ENCODE measurements at places on chromosomes 1 and 21.

DNA sequence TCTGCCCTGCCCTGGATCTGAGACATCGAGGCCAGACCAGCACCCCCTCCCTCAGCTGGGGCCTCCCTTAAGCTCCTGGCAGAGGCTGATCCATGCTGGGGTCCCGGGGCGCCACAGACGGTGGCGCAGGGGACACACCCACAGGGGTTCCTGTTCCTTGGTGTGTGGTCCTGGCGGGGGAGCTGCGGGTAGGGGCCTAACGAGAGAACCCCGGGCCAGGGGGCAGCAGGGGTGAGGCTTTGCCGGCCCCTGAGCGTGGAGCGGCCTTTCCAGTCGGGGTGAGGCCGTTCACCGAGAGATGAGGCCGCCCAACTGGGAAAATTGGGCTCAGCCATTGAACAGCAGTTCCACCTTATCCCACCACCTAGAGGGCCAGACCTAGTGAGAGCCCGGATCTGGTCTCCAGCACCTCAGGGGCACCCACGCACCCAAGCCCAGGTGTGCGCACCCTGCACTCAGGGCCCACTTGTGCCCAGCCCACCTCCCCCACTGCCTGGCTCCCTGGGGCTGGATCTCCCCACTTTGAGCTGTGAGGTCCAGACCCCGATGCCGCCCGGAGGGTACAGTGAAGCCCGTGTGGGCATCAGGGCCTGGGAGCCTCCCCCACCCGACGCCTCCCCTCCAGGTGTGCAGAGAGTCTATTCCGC is 45.5 kb upstream of the CCDC27 start:
- DNase-seq = no peak

DNA sequence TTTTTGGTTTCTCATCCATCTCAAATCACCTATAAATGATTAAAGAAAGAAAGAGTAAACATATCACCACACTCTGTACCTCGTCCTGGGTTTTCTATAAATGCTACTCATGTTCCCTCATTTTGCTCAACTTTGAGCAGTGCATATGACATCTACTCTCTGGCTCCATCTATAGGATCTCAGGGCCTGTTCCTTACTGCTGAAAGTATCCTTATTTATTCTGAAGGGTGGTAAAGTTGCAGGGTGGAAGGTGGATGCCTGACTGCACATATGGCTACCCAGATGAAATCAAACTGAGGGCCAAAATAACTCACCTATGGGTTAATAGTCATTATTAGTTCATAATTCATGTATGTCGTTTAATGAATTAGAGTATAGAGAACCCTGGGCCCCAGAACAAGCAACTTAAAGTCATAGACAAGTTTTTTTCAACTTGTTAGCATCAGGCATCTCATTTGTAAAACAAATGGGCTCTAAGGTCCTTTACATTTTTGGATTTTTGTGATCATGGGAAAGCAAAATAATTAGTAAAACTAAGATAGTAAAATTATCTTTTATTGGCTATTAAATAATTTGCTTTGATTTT is 46.5 kb downstream of the NCF2 start:
- no peak for DNase-seq

DNA sequence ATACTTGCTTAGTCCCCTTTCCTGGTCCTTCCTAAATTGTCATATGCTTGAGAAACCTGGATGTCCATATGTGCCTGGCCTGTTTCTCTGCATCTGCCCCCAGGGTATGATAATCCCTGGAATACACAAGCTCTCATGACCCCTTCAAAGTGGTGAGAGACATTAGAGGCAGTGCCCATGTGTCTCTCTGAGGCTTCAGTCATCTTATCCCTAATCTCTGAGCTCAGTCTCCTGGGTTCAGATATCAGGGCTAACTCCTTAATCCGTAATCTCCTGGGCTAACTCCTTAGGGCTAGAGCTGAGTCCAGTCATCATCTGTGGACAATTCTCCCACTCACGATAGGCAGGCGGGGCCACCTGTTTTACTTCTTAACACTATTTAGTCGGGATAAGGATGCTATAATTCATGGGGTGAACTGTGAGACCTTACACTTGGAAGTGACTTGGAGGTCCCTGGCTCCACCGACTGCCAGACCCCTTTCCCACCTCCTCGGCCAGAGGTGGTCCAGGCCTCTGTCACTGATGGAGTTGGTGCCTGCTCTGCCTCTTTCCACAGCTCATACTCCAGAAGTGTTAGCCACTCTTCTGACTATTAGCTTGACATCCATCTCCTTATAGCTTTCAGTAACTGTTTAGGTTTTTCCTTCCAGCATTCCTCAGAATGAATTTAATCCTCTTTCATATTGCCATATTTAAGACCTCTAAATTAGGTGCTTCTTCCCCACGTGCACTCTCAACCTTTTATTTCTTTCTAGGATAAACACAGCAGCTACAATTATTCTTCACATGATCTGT is 22.7 kb downstream of the CCN1 start:
- DNase-seq = no peak

DNA sequence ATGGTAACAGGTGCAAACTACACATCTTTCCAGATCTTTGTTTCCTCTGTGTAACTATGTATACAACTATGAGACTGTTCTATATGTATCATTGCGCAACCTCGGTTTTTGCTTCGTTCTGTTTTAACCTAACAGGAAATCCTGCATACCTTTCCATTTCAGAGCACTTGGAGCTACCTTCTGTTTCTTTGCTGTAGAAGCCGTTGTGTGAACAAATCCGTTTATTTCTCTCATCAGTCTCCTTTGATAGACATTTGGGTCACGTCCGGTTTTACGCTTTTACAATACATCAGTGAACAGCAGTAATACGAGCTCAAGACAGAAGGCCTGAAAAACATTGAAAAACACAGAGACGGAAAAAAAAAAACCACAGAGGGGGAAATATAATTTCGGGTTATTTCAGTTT is 10.5 kb downstream of the ATP5IF1 start:
- no peak for DNase-seq

- DNase-seq = no peak
These were observed 378.5 kb downstream of the PLPP3 start for GRCh38 chr1:56200896-56201295.

GRCh38 chr1:10635085-10635896 is 160.5 kb downstream of the PEX14 start:
- no peak for DNase-seq

GRCh38 chr1:75394386-75395139 is 216.4 kb downstream of the SLC44A5 start:
- DNase-seq = no peak

DNA sequence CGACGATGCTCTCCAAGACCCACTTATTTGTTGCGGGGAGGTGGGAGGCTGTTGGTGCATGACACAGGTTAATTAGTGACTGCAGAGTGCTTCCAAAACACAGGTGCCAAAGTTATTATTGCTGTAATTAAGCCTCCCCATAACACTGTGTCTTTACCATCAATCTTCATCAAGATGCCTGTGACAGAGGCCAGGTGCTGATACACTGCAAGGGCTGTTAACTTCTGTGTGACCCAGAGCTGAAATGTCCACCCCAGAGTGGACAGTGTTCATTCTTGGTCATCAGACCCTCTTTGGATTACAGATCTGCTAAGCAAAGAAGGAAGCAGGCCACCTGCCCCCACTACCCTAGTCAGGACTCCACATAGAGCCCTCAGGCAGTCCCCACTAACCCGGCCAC is 55.5 kb downstream of the CAPN8 start:
- no peak for DNase-seq

DNA sequence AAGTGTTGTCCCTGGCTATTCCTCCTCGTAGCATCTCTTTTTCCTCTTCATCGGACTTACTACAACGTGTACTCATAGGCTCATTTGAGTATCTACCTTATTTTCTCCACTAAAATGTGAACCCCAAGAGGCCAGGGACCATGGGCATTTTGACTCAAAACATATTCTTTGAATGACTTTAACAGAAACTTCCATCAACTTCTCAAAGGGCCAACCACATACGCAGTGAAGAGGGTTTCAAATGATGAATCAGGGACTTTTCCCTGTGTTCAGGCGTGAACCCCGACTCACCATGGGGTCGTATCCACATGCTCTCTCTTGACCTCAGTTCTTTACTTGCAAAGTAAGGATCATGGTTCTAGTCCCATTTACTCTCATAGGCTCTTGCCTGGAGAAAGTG is 20.2 kb upstream of the GPR137B start:
- DNase-seq = no peak

GRCh38 chr1:20896826-20897225 is 109.7 kb upstream of the HP1BP3 start:
- DNase-seq = no peak

GRCh38 chr1:67635055-67635809 is 49.8 kb upstream of the GADD45A start:
- DNase-seq = no peak

GRCh38 chr1:34412598-34413370 is 236.1 kb downstream of the C1orf94 start:
- no peak for DNase-seq

DNA sequence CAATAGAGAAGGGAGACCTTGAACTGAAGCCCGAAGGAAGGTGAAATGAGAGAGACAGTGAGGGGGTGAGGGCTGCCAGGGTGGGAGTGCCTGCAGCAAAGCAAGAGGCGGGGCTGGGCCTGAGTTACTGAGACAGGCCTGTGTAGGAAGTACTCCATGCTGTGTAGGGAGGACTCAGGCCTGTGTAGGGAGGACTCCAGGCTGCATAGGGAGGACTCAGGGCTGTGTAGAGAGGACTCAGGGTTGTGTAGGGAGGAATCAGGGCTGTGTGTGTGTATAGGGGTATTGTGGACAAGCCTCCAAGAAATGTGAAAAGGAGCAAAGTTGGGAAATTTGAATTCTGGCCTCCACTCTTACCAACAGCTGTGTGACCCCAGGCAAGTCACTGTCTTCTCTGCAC is 133.8 kb upstream of the CACNA1E start:
- DNase-seq = no peak

- DNase-seq = no peak
These were observed at the start of gene SELP for GRCh38 chr1:169630006-169630405. TSS of gene SELP (minus strand) at chr1:169630124. CDS start at chr1:169630074, 50 bp downstream.

DNA sequence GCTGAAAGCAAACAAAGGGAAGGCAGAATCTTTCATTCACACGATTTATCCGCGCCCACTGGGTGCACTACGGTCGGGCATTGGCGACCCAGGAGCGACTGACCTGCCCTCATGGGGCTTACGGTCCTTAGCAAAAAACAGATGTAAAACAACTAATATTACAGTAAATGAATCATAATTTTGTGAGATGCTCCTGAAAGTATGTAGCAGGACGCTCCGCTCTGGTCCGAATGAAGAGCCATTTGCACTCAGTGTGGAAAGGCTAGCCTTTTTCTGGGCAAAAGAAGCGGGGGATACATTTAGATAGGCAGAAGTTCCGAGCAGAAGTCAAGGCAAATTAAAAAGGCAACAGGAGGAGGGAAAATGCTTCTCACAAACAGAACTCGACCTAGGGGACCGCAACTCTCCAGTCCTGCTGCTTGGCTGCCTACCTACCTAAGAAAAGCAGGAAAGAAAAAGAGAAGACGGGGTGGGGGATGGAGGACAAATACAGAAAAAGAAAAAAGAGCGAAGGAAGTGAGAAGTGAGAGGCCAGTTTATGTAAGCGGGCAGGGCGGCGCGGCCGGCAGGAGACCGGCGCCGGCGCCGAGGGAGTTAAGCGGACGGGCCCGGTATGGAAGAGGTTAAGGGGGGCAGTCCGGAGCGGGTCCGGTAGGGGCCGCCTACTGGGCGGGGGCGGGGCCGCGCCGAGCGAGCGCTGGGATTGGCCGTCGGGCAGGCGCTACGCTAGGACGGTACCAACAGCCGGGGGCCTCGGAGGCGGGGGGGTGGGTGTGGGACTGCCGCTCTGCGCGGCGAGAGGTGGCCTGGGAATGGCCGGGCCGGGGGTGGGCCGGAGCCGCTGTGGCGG is at the start of gene FAM20B:
Gene FAM20B, plus strand, starts transcription at position 770 of the 850 bp plus-strand sequence. CDS start 17,954 bp downstream, outside the sequence.
- peak; percentile 85 for DNase-seq

- no peak for DNase-seq
These were observed 610.1 kb upstream of the NEGR1 start for GRCh38 chr1:72892461-72892860.

DNA sequence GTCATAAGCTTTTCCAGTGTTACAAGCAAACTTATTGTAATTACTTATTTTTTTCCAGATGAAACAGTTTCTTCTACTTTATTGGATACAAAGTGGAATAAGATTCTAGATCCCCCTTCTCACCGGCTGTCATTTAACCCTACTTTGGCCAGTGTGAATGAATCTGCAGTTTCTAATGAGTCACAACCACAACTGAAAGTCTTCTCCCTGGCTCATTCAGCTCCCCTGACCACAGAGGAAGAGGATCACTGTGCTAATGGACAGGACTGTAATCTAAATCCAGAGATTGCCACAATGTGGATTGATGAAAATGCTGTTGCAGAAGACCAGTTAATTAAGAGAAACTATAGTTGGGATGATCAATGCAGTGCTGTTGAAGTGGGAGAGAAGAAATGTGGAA is 95.5 kb downstream of the ZFYVE9 start:
- no peak for DNase-seq
